ENCODE measurements at places on chromosomes 11 and 22.

DNA sequence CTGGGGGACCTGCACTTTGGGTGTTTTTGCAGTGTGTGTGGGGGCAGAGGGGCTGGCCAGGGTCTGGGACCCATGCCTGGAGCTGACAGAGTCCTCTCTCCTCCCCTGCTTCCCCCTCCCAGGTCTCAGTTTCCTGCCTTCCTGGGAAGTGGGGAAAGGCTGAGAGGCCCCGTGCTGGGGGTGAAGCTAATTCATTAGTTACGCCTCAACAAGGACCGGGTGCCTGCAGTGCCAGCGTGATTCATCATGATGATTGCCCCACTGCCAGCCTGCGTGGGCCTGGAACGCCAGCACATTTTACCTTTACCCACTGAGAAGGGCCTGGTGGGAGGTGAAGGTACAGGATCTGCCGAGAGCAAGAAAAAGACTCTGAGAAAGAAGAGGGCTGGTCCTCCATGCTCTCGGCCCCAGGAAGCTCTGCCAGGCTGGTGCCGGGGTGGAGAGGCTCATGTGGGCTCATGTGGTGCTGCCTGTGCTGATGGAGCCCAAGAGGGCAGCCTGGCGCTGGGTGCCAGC lies 2.9 kb upstream of the LRRC10B start:
- DNase-seq: no peak

DNA sequence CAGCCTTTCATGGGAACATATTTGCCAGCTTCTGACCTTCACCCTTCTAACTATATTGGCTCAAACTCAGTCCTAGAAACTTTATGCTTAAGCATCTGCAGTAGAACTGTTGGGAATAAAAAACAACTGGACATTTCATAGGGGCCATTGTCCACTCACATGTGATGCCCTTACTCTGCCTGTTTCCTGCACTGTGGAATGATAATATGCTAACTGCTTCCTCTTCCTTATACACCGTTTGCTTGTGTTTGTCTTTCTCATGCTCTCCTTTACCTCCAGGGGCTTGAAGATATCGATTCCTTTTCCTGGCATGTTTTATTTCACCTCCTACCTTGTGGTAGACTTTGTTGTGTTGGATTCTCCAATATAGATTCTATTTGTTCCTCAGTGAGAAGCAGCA lies 333.0 kb upstream of the DDI1 start:
- DNase-seq: no peak

GRCh38 chr11:67418476-67419281 lies 3.2 kb downstream of the CARNS1 start:
- DNase-seq: no peak

DNA sequence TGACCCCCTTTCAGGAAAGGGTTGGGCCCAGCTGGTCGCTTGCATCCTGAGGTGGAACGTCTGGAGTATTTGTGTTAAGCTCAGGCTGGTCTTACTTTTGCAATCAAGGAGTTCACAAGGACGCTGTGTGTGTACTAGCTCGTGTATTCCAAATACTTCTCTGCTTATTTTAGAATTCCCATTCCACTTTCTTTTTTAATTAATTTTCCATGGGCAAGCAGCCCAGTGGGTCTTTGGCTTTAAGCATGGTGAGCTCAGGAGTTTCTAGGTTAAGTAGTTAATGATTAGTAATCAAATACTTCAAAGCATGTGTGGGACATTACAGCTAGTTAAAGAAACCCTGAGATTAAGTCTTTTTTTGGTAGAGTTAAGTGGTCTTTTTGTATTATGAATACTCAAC lies 68.6 kb downstream of the CSNK2A3 start:
- no peak for DNase-seq

- no peak for DNase-seq
Observed at GRCh38 chr11:44267750-44268613, 42.0 kb downstream of the ALX4 start.

GRCh38 chr11:11408436-11409221 lies 55.6 kb upstream of the CSNK2A3 start:
- no peak for DNase-seq

DNA sequence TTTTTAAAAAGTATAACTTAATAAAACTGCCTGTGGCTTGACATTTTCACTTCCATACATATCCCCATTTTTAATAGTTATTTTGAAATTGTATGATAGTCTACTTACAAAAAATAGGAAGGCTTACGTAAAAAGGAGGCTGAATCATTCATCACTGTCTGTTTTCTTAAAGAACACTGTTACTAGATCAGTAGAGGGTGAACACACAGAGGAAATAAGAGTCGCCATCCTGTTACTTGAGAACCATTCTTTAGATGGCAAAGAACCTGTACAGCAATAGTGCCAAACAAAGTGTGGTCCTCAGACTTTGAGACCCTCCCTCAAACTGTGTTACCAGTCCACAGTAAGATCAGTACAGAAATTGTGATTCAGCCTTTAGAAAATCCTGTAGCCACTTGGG lies 180.7 kb downstream of the PGR start:
- DNase-seq: no peak
